ENCODE measurements at places on chromosomes 11 and 22.

GRCh38 chr11:45475173-45475572, 189.0 kb upstream of the SYT13 start:
- no peak for DNase-seq

GRCh38 chr11:130515829-130516553, 67.5 kb downstream of the ADAMTS15 start:
- no peak for DNase-seq

DNA sequence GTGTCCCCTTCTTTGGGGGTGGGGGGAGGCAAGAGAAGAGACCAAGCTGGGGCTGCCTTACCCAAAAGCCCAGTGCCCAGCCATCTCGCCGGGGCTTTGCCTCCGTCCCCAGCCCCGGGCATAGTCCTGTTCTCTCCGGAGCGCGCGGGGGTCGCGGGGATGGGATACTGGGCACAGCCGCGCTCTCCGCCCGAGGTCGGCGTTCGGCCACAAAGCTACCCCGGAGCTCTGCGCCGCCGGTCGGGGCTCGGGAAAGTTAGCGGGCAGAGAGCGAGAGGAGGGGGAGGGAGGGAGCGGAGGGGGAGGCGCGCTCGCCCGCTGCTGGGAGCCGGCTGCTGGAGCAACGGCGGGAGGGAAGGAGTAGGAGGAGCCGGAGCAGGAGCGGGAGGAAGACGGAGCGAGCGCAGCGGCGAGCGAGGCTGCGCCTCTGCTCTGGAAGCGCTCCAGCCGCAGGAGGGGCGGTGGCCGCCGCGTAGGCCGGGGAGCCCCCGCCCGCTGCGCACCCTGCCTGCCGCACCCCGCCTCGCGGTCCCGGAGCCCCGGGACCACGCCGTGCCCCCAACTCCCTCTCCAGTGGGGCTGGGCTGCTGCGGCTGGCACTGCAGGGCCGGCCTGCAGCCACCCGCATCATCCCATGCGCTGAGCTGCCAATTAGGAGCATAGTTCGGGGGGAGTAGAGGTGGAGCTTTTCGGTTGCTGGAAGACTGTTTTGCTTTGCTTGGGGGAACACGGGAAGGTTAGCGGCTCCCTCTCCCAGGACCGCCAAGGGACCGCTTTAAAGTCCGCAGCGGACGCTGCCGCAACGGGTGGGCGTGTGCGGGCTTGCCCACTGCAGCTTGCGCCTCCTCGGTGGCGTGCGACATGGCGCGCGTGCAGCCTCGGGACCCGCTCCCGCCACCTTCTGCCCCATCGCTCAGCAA, at the start of gene SCN4B:
SCN4B (minus strand) TSS at position 272 of the 920 bp plus-strand sequence; CDS start at position 122, 150 bp downstream.
- peak; percentile 37 for DNase-seq

DNA sequence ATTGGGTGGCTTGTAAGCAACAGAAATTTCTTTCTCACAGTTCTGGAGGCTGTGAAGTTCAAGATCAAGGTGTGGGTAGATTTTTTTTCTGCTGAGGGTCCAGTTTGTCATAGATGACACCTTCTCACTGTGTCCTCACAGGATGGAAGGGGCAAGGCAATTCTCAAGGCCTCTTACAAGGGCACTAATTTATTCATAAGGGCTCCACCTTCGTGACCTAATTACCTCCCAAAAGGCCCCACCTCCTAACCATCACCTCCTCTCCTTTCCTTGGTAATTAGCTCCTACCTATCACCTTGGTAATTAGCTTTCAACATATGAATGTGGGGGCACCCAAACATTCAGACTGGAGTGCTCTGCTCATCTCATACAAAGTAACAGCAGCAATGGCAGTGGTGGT, 92.3 kb upstream of the CD44 start:
- DNase-seq = no peak

DNA sequence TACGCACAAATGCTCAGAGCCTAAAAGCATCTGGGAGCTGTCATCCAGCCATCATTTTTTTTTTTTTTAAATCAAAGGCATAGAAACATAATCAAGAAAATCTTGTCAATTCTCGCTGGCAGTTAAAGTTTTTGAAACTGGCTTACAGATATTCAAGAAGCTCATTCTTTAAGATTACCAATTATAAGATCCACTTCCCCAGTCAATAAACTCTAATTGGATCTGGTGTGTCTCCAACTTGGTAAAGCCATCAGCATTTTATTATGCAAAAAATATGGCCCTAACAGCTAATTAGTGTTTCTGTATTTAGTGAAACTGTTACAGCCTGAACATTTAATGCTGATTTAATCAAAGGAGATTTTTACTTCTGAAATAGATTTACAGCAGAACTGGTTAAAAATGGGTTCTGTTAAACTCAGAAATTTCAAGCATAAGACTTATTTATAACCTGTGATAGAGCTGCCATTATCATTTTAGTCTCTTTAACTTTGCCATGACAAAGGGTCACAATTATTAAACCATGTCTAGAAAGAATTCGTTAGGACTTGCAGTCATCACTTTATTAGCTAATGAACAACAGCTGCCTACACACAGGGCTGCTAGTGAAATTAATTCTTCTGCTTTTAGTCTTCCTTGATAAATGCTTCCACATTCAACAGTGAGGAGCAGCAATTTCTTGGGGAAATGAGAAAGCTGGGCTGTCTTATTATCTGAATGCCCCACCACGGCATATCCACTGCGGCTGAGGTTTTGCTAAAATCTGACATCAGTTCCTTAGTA, 176.4 kb upstream of the PITPNB start:
- DNase-seq = no peak

DNA sequence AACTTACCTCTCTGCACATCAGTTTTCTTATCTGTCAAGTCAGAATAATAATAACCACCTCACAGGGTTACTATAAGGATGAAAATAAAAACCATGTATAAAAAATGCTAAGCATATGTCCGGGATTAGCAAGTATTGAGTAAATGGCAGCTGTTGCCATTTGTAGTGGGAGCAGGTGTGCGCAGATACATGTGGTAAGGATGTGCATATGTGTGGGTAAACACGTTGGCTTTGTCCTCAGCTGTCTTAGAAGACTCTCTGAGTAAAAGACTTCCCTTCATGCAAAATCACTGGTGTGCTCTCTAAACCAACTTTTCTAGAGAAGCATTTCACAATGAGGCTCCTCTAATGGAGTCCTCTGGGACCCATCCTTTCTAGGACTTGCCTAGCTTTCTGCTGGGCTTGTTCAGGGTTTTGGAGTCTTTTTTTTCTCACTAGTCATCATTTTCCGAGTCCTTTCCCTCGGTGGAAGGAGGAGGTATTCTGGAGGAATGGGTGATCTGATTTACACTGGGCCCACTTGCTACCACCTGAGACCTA, 62.4 kb downstream of the NELL1 start:
- no peak for DNase-seq

DNA sequence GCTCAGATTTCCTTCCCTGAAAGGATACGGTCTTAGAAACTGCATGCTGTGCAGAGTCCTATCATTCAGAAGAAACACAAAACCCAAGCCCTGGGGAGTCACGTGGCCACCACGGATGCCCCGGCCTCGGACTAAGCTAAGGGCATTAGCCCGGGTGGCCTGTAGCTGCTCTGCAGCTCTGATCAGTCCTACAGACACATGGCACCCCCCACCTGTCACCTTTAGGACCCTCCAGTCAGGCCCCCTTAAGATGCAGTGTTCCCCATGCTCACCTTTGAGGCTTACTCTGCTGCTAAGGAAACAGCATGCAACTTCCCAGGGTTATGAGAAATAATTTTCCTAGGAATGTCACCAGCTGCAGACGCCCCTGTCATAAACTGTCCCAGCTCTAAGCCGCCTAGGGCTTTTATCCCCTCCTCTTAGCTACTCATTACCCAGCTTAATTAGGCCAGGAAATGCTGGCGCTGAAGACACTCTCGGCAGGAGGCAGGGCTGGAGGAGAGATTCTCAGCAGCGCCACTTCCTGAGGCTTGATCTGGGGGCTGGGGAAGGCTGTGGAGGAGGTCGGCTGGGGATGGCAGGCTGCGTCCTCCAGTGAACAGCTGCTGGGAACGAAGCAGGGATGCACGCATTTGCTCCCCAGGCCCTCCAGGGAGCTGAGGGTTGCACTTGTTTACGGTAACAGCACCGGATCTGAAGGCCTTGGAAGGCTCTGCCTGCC, 47.2 kb upstream of the ADA2 start:
- no peak for DNase-seq

- DNase-seq = no peak
Observed at GRCh38 chr11:106271686-106272085, 194.2 kb downstream of the AASDHPPT start.

GRCh38 chr11:62479631-62480201, 60.9 kb downstream of the SCGB1A1 start:
- DNase-seq = no peak

GRCh38 chr11:86574493-86575207, 97.8 kb downstream of the ME3 start:
- DNase-seq = no peak

- no peak for DNase-seq
Observed at GRCh38 chr22:39363751-39364515, 14.1 kb downstream of the SYNGR1 start.

- DNase-seq = no peak
Observed at GRCh38 chr11:75162954-75163353, 12.0 kb downstream of the SLCO2B1 start.

DNA sequence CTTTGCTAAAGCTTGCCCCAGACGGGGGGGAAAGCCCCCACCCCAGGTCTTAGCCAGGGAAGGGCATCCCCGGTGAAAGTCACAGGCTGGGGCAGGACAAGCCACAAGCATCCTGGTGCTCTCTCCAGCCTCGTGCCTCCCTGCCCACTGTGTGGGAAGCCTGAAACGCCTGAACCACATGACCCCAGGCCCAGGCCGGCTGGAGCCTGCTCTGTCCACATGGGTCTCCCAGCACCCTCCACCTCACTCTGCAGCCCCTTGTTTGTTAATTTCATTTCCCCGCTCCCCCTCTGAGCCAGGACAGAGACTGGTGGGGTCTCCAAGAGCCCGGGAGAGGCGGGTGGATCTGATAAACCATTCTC, 58.3 kb upstream of the TCF20 start:
- no peak for DNase-seq

DNA sequence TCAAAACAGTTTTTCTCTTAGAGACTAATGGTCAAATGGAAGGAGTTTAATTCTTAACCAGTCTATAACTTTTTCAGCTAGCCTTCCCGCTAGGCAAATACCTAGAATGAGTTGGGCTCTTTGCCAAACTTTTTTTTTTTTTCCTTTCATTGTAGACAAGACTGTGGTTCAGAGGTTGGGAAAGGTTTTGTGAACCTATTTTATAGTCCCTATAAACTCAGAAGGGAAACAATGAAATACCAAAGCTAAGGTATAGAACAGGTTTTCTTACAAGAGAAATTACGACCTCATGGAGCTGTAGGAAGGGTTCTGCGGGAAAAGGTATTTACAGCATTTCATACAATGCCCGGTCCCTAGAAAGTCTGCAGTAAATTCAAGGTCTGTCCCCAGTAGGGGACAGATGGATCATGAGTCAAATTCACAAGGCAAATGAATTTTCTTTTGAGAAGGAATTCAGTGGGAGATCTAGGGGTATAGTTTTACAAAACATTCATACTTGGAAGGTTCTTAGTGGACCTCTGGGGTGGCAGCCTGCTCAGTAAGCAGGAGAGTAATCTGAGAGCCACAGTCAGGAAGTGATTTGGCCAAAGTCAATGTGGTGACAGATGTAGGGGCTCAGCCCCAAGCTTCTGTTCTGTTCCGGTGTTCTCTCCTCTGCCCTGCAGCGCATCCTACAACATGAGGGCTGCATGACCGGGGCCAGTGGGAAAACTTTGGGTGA, 146.8 kb downstream of the DBX1 start:
- no peak for DNase-seq

- DNase-seq = no peak
Observed at GRCh38 chr22:37870273-37870672, 21.1 kb downstream of the EIF3L start.

GRCh38 chr11:4054643-4055042, 40.0 kb upstream of the RRM1 start:
- DNase-seq = no peak

- DNase-seq = no peak
Observed at GRCh38 chr11:70761094-70761907, 363.0 kb downstream of the CTTN start.
